ENCODE measurements at places on chromosomes 3 and 15.
A peak's percentile ranks its signal among the peaks of the same experiment; 100 is the strongest.

DNA sequence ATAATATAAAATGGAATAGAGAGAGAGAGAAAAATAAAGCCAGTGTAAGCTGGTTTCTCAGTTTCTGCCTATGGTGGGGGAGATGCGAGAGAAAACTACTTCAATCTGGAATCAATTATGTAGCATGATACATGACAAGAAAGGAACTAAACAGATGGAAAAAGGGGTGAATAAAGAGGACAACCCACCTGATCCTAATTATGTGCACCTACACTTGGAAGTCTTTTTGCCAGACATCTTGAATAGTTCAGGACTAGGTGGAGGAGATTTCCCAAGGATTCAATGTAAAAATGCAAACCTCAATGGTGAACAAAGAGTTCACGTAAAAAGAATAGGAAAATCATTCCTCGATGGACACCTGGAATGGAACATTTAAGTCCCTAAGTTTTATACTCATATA, 524.4 kb upstream of the RGMA start:
- DNase-seq = no peak

DNA sequence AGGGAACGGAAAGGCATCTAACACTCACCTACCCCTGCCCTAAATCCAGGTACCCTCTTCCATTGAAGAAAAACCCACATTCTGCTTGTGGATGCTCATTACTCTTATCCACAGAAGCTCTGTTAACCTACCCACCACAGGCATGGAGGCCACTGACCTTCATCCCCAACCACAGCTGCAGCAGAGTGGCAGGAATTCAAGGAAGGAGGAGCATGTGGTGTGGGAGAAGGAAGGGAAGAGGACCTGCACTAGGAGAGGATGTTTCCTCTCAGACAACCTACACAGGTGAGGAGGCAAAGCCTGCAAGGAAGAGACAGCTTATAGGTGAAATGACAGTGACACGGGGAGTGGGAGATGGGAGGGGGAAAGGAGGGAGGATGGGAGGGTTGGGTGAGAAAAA, 192.5 kb upstream of the TSC22D2 start:
- DNase-seq = no peak

DNA sequence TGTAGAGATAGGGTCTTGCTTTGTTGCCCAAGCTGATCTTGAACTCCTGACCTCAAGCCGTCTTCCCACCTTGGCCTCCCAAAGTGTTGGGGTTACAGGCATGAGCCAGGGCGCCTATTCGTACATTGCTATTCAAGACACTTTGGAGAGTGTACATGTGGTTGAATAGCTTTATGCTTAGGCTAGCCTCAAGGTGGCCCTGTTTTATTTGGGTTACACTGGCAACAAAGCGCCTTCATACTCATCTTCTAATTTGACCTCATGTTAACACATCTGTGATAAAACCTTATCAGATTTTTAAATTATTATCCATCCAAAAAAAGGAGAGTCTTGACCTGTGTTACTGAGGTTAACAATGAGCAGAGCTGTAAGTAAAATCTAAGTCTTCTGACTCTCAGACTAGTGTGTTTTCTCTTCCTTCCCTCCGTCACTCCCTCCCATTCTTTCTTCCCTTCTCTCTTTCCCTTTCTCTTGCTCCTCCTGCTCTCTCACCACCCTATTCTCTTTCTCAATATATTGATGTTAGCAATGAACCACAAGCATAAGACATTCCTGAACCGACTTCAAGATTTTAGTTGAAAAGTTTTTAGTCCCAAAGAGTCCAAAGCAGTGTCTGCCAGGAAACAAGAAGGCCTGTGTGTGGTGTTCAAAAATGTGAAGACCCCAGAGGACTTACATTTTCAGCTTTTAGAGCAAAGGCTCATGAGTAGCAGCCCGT, 603.7 kb upstream of the CFAP20DC start:
- DNase-seq = no peak

GRCh38 chr15:36605604-36606263, 26.3 kb downstream of the CDIN1 start:
- DNase-seq = no peak

DNA sequence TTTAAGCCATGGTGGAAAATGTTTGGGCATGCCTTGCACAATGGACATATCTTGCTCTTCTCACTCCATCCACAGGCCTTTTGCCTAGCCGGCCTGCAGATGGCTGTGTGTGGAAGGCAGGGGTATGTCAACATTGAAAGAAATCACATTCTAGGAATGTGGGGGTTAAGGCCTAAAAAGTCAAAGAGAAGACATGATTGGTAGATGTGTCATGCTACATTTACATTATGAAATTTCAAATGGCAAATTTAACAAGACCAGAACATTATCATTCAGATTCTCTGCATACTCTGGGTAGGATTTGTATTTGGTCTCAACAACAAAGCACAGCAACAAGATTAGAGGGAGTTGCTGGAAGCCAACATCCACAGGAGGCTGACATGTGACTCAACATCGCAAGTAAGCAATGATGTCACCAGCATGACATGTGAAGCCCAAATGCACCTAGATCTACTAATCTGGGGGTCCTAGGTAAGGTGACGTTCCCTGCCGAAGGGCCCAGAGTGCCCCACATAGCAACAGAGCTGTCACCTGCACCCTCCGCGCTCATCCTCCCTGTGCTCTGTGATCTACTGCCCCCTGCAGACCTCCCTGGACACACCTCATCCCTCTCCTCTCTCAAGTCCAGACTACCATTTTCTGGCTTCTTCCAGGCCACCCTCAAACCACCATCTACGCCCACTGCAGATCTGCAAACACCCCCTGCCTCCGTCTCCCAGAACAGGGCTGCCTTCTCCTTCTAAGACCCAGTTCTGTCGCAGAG, 39.4 kb downstream of the CLDN18 start:
- peak; percentile 17 for DNase-seq

DNA sequence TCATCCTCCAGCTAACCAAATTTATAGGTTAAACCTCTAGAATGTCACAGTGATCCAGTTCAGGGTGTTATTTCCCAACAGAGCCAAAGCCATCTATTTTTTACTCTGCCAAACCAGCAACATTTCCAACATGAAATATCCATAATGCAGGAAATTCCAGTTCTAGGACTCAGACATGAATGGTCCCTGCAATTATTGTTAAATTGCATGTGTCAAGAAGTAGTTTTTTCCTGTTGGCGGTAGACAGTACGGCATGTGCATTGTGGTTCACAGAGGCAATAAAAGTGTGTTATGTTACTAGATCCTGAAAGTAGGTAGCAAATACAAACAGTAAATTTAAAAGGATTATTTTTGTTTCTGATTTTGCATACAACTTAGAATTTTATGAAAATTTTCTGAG, 215.7 kb upstream of the THBS1 start:
- DNase-seq = peak; percentile 35

- DNase-seq = no peak
These were observed 208.9 kb downstream of the CHST2 start for GRCh38 chr3:143328451-143328850.

DNA sequence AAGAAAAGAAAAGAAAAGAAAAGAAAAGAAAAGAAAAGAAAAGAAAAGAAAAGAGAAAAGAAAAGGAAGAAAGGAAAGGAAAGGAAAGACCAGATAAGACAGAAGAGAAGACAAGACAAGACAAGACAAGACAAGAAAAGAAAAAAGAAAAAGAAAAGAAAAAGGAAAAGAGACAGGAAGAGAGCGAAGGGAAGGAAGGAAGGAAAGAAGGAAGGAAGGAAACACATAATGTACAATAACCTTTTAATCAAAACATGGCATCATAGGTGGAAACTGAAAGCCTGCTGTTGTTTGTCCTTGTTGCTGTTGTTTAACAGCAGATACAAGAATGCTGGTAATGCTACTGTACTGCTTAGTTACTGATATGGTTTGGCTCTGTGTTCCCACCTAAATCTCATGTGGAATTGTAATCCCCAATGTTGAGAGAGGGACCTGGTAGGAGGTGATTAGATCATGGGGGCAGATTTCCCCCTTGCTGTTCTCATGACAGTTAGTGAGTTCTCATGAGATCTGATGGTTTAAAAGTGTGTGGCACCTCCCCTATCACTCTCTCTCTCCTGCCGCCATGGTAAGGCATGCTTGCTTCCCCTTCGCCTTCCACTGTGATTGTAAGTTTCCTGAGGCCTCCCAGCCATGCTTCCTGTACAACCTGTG, 67.3 kb downstream of the MCF2L2 start:
- DNase-seq = no peak

DNA sequence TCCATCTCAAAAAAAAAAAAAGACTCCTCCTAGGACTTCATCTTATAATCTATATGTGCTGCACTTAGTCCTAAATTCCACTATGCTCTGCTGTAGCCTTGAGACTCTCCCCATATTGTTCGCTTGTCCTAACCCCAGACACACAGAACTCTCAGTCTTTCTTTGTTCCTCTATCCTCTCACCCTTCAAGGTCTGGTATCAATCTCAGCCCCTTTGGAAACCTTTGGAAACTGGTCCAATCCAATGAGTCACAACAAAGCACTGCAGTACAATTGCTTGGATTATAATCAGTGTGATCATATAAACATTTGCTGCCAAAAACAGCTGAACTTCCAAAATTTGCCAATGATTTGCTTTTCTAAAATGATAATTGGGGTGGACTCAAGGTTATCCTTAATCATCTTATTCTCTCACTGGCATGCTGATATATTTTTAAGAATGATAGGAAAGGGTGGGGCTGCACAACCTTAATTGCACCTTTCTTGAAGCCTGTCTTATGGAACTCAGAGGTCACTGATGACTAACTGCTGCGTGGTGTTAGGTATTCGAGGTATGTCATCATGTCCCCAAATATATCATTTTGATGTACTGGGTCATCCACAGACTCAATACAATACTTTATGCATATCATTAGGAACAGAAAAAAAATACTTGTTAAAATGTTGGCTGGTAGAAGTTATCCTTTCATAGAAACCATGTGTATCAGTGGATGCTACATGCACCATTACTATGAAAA, 756.7 kb downstream of the NR2F2 start:
- DNase-seq = no peak
